Subcutaneous adipose tissue (tissue), 4 donors: ENCODE measurements at places on chromosomes 12 and 14. TPM values are rescaled to one million over a fixed set of nuclear protein-coding genes. Genes with fewer than 3 reads are reported as not detected.

PCED1B gene
- total RNA-seq, result 4.1 TPM

DPF3 gene
- not detected for total RNA-seq

RPL10L gene
- not detected for total RNA-seq

MYO1H gene
- 0.57 TPM for total RNA-seq

OTX2 gene
- not detected for total RNA-seq

ZNF219 gene
- 50.2 TPM for total RNA-seq

SLC35E3 gene
- total RNA-seq, result 2.0 TPM

TIMM9 gene
- 41.6 TPM for total RNA-seq

PDE3A gene
- total RNA-seq, result 9.0 TPM

PTCSC3 gene
- total RNA-seq, result not detected

NPAS3 gene
- 1.3 TPM for total RNA-seq

HOXC5 gene
- total RNA-seq, result 0.66 TPM

OR4K13 gene
- not detected for total RNA-seq

SLC38A1 gene
- 8.3 TPM for total RNA-seq

FAIM2 gene
- total RNA-seq, result not detected

ADAM20 gene
- total RNA-seq, result 3.4 TPM

BATF gene
- total RNA-seq, result 9.3 TPM

SLCO1C1 gene
- 1.8 TPM for total RNA-seq

STAB2 gene
- 1.5 TPM for total RNA-seq

PFKM gene
- total RNA-seq, result 14.1 TPM

TMTC2 gene
- total RNA-seq, result 11.3 TPM

ATL1 gene
- 4.6 TPM for total RNA-seq

CCDC184 gene
- total RNA-seq, result not detected

CEBPE gene
- not detected for total RNA-seq

LALBA gene
- not detected for total RNA-seq

PAPLN gene
- total RNA-seq, result 25.5 TPM

TOMM20L gene
- not detected for total RNA-seq

PTPRB gene
- total RNA-seq, result 60.3 TPM

SP7 gene
- not detected for total RNA-seq

SLC17A8 gene
- total RNA-seq, result not detected

BRMS1L gene
- 12.6 TPM for total RNA-seq

KRT3 gene
- total RNA-seq, result not detected

KCNJ8 gene
- 21.9 TPM for total RNA-seq

SLC38A4 gene
- not detected for total RNA-seq

RACGAP1 gene
- 16.8 TPM for total RNA-seq

TRIM9 gene
- 2.6 TPM for total RNA-seq

RNF212B gene
- total RNA-seq, result not detected

NXPH4 gene
- total RNA-seq, result not detected

MIP gene
- not detected for total RNA-seq

ACSM4 gene
- not detected for total RNA-seq

FOXA1 gene
- total RNA-seq, result not detected

GDF11 gene
- total RNA-seq, result 1.2 TPM

OR11G2 gene
- total RNA-seq, result not detected

TAS2R20 gene
- total RNA-seq, result 6.2 TPM

KRT75 gene
- total RNA-seq, result not detected

NTF3 gene
- total RNA-seq, result not detected

PMCH gene
- total RNA-seq, result not detected

RIC8B gene
- total RNA-seq, result 21.4 TPM

TAS2R42 gene
- total RNA-seq, result not detected

DDX23 gene
- total RNA-seq, result 65.7 TPM

ERBB3 gene
- 2.6 TPM for total RNA-seq

SLC4A8 gene
- 2.2 TPM for total RNA-seq
